Right ventricle myocardium inferior (tissue), 1 donor: ENCODE measurements at places on chromosomes 7 and 10. TPM values are rescaled to one million over a fixed set of nuclear protein-coding genes. Genes with fewer than 3 reads are reported as not detected.

The SERPINE1 gene
- total RNA-seq, result 1.6 TPM

The DRGX gene
- not detected for total RNA-seq

The MMS19 gene
- total RNA-seq, result 37.7 TPM

The ANKRD16 gene
- total RNA-seq, result 2.5 TPM

The OR6B1 gene
- total RNA-seq, result not detected
